Muscle of leg (tissue), 16 donors: ENCODE measurements at places on chromosomes 6 and 20. TPM values are rescaled to one million over a fixed set of nuclear protein-coding genes. Genes with fewer than 3 reads are reported as not detected.

COL9A1 gene
- total RNA-seq, result 4.9 TPM

STX11 gene
- 1.4 TPM for total RNA-seq

SCRT2 gene
- not detected for total RNA-seq

RGS19 gene
- 5.2 TPM for total RNA-seq

DNA sequence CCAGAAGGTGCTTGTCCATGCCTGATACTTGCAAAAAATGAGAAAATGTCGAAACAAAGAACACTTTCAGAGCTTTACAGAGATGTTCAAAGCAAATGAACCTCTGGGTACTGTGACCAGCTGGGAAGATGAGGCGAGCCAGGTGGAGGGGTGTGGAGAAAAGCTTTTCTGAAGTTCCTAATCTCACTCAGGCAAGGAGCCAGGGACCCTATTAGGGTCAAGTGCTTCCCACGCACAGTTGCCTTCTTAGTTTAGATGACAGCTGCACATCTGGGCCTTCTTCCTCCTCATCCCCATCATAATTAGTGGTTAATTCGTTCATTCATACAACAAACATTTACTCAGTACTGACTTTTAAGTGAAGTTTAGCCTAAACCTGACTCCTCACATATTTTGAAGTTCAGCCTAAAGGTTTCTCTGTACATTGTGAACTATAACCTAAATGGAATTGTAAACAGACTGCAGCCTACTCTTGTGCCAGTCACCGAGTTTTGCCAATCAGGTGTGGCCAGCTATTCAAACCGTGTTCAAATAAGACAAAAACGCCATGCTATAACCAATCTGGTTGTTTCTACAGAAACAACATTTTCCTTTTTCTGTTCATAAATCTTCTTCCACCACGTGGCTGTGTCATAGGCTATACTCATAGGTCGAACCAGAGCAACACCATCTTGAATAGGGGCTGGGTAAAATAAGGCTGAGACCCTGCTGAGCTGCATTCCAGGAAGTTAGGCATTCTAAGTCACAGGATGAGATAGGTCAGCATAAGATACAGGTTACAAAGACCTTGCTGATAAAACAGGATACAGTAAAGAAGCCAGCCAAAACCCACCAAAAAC is 19.3 kb upstream of the AHCY start:
- H3K4me3 ChIP-seq, result no peak overlapping the region
- no peak overlapping the region for H3K27ac ChIP-seq
- H3K27me3 ChIP-seq, result no peaks in the 10 kb centered on the region
- no peaks in the 10 kb centered on the region for H3K36me3 ChIP-seq
- peaks cover 3% of the 10 kb centered on the region for H3K4me1 ChIP-seq
- DNase-seq, result peak; percentile 11

DNA sequence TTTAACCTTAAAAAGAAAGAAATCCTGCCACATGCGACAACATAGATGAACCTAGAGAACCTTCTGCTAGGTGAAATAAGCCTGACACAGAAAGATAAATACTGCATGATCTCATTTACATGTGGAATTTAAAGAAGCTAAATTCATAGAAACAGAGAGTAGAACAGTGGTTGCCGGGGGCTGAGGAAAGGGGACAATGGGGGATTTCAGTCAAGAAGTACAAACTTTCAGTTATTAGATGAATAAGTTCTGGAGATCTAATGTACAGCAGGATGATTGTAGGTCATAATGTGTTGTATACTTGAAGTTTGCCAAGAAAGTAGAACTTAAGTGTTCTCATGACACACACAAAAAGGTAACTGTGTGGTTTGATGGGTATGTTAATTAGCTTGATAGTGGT is 204.3 kb upstream of the PRSS16 start:
- no peak overlapping the region for H3K4me3 ChIP-seq
- H3K4me1 ChIP-seq, result no peaks in the 10 kb centered on the region
- no peaks in the 10 kb centered on the region for H3K27me3 ChIP-seq
- DNase-seq, result no peak

DNA sequence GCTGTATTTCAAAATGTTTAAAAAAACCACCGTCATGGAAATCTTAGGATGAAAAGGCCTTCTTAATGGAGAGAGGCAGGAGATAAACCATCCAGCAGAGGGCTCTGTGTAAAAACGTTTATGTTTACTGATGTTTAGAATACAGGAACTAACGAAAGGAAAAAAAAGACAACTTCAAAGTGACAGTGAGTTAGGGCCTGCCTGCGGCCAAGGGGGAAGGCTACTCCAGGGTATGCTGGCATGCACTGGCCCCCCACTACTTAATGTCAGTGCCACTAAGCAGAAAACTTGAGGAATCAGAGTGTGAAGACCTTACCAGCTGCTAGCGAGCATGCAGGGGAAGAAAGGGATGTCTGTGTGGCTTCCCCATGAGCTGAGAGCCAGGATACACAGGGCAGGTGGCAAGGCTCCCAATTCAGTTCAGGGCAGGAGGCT is 47.7 kb downstream of the AKAP7 start:
- DNase-seq, result peak; percentile 72
- H3K27ac ChIP-seq, result no peak overlapping the region
- H3K4me3 ChIP-seq, result no peak overlapping the region
- no peaks in the 10 kb centered on the region for H3K27me3 ChIP-seq

DNA sequence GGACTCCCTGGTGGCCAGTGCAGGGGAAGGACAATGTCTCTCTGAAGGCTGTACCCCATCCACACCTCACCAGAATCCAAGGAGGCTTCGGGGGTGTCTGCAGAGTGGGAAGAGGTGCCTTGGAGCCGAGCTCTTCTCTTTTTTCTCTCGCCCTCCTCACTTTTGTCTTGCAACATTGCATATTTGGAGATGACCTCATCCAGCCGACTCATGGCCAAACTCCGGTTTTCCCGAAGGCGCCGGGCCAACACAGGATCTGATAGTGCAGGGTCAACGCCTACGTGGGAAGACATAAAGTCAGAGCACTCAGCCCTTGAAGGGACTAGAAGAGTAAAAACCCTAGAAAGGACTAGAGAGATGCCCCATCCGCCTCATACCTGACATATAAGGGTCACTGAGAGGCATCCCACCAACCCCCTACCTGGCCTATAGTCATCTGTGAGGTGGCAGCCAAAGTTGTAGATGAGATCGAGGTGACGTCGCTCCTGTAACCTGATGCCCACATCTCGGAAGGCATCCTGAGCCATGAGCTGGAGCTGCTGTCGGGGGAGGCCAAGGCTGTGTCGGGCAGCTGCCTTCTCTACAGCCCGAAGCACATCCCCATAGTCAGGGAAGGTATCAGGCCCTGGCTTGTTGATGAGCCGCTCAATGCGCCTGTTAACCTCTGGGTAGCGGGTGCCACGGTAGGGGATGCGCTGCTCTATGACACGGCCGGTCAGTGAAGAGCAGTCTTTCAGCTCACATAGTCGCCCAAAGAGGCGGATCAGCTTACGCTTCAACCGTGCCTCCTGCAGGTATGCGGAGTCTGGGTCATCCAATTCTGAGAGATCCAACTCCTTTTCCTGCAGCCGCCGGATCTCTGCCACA is 3.0 kb upstream of the ZBTB22 start:
- peaks cover 50% of the 10 kb centered on the region for H3K4me1 ChIP-seq
- no peaks in the 10 kb centered on the region for H3K27me3 ChIP-seq
- DNase-seq, result peak; percentile 18
- H3K27ac ChIP-seq, result no peak overlapping the region
- H3K4me3 ChIP-seq, result no peak overlapping the region

GRCh38 chr6:120279466-120280167 is 930.1 kb upstream of the MAN1A1 start:
- no peaks in the 10 kb centered on the region for H3K36me3 ChIP-seq
- H3K4me3 ChIP-seq, result no peak overlapping the region
- DNase-seq, result peak; percentile 74
- H3K27ac ChIP-seq, result peak overlapping the region; percentile 68
- H3K4me1 ChIP-seq, result peaks cover 3% of the 10 kb centered on the region
- H3K27me3 ChIP-seq, result no peaks in the 10 kb centered on the region

- no peaks in the 10 kb centered on the region for H3K4me1 ChIP-seq
- H3K4me3 ChIP-seq, result no peak overlapping the region
- no peaks in the 10 kb centered on the region for H3K36me3 ChIP-seq
- DNase-seq, result no peak
Measured at GRCh38 chr6:97524811-97525210, 241.8 kb upstream of the MMS22L start.

DNA sequence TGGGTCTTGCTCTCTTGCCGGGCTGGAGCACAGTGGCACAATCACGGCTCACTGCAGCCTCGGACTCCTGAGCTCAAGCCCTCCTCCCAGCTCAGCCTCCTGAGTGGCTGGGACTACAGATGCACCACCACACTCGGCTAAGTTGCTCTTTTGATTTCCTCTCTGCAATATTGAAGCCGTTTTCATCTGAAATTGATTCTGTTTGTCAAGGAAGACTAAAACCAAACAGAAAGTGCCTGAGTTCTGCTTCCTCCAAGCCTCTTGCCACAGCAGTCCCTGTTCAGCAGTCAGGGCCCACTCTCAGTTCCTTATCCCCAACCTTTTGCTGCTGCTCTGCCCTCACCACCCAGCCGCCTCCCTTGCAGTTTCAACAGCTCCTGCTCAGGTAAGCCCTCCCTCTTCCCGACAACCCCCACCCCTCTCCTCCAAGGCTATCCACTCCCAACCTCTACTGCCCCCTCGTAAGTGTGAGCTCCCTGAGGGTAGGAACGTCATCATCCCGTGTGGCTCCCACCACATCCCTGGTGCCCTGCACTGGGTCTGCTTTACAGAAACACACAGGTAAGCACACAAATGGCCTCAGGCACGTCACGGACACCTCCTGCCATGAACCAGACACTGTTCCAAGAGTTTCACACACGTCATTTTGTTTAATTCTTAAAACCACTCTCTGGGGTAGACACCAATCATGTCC is 70.7 kb upstream of the TAB2 start:
- H3K36me3 ChIP-seq, result no peaks in the 10 kb centered on the region
- peak overlapping the region; percentile 35 for H3K27ac ChIP-seq
- no peak overlapping the region for H3K4me3 ChIP-seq
- no peaks in the 10 kb centered on the region for H3K27me3 ChIP-seq
- DNase-seq, result peak; percentile 30
- no peaks in the 10 kb centered on the region for H3K4me1 ChIP-seq

DNA sequence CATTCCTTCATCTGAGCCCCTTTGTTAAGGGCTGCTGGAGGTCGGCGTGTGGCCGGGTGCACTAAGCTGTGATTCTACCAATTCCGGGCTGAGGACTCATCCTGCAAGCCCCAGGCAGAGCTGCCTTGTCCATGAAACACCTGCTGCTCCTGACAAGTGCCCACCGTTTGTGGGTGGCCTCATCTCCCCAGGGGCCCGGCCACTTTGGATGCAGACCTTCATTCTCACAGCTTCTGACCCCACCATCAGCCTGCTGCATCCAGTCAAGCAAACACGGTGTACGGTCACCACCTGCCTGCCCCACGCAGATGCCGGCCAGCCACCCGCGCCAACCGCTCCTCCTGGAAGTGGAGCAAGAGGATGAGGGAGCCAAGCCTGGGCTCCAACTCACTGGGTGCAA is 382.7 kb downstream of the THBS2 start:
- H3K27ac ChIP-seq, result no peak overlapping the region
- no peak for DNase-seq
- peaks cover 3% of the 10 kb centered on the region for H3K4me1 ChIP-seq
- peaks cover 8% of the 10 kb centered on the region for H3K27me3 ChIP-seq

GRCh38 chr6:113488812-113489685 is 368.1 kb upstream of the MARCKS start:
- no peak for DNase-seq
- H3K27me3 ChIP-seq, result no peaks in the 10 kb centered on the region
- no peaks in the 10 kb centered on the region for H3K4me1 ChIP-seq
- no peak overlapping the region for H3K27ac ChIP-seq
